ENCODE measurements at places on chromosomes 1 and 21. TPM values are rescaled to one million over a fixed set of nuclear protein-coding genes. Genes with fewer than 3 reads are reported as not detected.

SDHC gene
- 31.2 TPM for total RNA-seq

GRCh38 chr1:8374356-8374755, 56.4 kb downstream of the SLC45A1 start:
- no peak for DNase-seq

DNA sequence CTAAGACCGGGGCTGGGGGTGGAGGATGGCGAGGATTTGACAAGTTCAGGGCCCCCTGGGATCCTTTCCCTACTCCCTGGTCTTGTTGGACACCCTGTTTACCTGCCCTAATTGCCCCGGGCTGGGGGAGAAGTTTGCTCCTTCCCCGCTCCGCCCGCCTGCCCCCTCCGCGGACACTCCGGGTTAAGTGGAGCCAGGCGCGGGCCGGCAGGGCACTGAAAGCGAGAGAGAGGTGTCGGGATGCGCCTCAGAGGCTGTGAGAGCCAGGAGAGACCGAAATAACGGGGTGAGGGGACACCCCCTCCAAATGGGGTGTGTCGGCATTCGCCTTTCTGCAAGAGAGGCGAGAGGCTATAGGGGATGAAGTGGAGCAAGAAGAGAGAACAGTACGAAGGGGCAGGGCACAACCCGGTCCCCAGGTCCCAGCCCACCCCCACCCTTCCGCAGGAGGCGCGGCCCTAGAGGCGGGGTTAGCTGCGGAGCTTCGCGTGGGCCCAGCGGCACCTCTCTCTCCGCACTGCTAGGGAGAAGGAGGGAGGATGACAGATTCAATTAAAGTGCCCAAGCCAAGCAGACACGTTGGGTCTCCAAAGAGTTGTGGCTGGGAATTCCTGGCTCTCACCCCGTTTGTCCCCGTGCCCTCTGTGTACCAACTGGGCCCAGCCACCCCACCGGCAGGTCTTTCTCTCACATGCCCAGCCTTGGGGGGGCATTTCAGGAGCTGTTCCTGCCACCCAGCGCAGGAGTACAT, 3.8 kb downstream of the EFNA3 start:
- no peak for DNase-seq

DNA sequence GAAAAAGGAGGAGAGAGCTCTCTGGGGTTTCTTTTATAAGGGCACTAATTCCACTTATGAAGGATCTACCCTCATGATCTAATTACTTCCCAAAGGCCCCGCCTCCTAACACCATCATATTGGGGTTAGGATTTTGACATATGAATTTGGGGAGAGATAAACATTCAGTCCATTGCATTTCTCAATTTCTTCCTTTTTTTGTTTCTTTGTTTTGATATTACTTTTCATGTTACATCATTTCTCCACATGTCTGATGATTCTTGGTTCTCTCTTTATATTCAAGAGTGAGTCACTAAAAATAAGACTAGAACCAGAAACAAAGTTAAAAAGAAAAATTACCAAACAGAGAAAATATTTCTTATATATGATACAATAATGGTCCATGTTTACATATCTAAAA, 63.2 kb upstream of the DUSP10 start:
- no peak for DNase-seq

DNA sequence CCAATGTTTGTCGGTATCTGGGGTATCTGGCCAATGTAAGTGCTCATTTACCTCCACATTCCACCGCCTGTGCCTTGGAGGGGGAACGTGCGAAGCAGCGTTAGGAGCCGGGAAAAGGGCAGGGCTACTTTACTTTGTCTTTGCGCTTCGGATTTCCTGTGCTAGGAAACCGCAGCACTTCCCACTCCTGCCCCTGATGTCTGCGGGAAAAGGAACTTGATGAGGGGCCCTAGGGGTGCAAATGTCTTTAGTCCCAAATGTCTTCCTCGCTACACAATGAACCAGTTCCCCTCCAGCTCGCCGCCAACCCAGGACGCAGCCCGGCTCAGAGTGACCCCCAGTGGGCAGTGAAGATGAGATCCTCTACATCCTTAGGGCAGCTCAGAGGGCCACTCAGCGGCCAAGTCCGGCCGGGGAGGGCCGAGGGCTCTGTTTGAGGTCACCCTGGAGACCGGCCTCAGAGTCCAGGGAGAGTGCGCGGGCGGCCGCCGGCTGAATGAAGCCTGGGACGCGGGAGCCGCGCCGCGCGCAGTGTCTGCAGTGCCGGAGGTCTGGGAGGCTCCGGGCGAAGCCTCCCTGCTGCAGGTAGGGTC, at the start of gene DYNLT5:
Gene DYNLT5, plus strand, starts transcription at position 460 of the 593 bp plus-strand sequence. CDS start 2,200 bp downstream, outside the sequence.
- no peak for DNase-seq

All from pulmonary artery endothelial cell (primary cell).